DMS153 (cell line): ENCODE measurements at places on chromosomes 3 and 15.
A peak's percentile ranks its signal among the peaks of the same experiment; 100 is the strongest.

GRCh38 chr15:51491941-51492340, 130.6 kb downstream of the DMXL2 start:
- DNase-seq = no peak

- no peak for DNase-seq
These were observed 22.6 kb upstream of the SLC41A3 start for GRCh38 chr3:126106336-126107202.

- no peak for DNase-seq
These were observed 36.2 kb downstream of the GXYLT2 start for GRCh38 chr3:72924055-72924454.

DNA sequence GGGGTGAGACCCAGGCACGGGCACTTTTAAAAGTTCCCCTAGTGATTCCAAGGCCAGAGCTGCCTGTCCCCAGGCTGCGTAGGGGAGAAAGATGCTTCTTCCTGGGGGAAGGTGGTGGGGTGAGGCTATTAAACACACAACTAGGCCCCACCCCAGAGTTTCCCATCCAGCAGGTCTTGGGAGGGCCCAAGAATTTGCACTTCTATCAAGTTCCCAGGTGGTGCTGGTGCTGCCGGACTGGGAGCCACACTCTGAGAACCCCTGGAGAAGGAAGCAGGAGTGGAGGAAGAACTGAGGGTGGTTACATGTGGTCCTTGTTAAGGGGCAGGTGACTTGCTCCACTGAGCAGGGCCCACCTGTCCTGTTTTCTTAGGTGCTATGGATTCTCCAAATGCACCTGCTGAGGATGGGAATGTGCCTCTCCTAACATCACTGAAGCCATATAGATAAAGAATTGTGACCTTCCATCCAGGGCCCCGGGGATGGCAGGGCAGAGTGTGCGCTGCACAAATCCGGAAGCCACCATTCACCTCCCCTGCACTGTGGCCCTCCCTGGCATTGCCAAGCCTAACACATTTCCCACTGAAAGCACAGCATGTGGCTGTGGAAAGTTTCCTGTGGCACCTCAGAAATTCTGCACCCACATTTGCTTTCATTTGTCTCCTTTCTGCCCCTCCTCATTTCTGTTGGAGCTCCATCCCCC, 111.5 kb upstream of the MEF2A start:
- DNase-seq = no peak

GRCh38 chr3:50179710-50180109, 11.7 kb upstream of the GNAT1 start:
- no peak for DNase-seq

GRCh38 chr15:79009379-79009778, 64.5 kb upstream of the CTSH start:
- DNase-seq = no peak

- DNase-seq = no peak
These were observed 26.7 kb upstream of the STAG1 start for GRCh38 chr3:136778865-136779264.

DNA sequence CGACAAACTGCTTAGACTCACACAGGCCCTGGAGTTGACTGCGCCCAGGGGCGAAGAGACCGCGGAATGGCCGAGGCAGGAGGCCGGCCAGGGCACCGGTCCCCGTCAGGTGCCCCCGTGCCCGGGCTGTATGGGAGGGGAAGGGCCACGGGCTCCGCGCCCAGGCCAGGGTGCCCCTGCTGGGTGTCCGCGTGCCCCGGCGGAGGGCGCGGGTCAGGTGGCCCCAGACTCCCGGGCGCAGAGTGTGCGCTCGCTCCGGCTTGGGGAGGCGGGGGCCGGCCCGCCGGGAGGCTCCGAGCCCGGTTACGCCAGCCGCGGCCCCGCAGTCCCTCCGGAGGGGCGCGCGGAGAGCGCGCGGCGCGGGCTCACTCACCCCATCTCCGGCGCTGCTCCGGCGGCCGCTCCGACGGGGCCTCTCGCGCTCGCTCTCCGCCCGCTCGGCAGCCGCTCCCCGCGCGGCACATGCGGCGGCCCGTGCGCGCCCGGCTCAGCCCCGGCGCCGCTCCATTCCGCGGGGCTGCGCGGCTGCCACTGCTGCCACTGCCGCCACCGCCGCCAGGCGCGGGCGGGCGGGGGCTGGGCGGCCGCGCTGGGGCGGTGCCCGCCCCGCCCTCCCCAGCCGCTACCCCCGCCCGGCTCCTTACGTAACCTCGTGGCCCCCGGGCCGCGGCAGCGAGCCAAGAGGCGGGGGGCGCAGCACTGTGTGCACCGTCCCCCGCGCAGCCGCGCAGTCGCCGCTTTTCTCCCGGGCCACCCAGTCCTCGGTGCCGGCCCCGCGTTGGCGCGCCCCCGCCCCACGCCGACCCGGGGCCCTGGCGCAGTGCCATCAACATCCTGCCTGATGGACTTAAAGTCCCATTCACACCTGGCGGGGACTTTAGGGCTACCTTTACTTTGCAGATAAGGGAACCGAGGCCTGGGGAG, at the start of gene HOMER2:
Gene HOMER2 (minus strand): TSS at position 563 of the 924 bp plus-strand sequence. CDS start 185 bp downstream, at position 378.
- DNase-seq = no peak

DNA sequence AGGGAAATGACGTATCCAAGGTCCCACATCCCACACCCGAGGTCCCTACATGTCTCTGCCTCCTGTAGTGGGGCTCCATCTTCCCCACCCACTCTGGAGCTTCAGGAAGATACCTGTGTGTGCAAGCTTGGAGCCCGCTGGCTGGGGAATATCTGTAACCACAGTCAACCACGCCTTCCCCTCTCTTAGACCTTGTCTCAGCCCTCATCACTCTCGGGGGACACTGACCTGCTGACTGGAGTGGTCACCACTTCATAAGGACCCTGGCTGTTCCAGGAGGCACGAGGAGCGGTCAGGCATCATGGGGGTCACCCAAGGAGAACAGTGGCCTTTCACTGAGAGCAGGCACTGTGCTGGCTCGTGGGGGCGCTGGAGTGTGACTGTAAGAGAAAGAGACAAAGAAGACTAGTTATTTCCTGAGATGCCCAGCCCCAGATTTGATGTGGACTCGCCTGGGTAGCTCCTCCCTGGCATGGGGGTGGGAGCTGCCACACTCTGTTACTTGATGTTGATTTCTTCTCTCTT, 48.6 kb downstream of the CTXND1 start:
- DNase-seq = no peak

GRCh38 chr3:188683032-188683521, 488.7 kb upstream of the TPRG1 start:
- DNase-seq = no peak

DNA sequence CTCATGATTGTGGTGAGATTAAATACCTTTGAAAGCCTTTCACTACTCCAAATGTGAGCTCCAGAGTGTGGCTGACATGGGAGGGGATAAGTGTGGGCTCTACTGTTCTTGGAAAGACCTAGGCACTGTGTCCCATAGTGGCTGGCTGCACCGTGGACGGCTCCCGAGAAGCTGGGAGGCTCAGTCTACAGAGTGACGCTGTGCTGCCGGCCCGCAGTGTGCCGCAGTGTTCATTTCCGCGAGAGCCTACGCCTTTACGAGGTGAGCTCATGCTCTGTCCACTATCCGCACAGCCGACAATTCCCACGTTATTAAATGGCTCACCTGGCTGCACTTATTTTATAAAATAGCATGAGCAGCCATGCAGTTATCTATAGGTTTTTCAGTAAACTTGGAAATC, 66.9 kb downstream of the MTHFS start:
- no peak for DNase-seq

GRCh38 chr3:8336456-8336855, 165.2 kb upstream of the LMCD1 start:
- no peak for DNase-seq

GRCh38 chr15:74174958-74175253, 1.4 kb downstream of the ISLR start:
- DNase-seq = no peak

GRCh38 chr15:82692171-82692570, 17.5 kb downstream of the AP3B2 start:
- DNase-seq = no peak

DNA sequence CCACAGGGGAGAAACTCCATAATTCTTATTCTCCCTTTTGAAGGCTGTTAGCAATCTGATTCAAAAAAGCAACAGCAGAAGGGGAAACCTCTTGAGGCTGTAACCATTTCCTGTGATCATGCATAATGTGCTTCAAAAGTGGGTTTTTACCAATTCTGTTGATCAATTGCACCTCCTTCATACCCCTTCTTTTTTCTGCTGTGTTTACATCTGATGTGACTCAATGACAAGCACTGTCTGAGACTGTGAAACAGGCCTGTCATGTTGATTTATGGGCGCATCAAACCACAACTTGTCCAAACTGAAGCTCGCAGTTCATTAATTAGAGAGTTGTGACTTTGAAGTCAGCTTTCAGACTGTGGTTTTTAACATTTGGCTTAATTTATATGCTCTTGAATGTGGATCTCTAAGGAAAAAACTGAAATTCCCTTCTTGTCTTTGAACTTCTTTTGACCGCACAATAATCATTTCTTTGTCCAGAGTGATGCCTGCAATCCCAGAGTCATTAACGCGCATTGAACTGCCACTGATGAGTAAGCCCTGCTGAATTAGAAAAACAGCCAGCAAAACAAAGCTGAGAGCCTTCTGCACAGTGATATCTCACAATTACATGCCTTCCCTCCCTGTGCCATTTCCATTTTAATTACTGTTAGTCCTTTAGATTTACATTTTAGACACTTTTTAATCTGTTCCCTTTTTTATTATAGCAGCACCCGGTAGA, 532.8 kb downstream of the FOXP1 start:
- DNase-seq = peak; percentile 27

DNA sequence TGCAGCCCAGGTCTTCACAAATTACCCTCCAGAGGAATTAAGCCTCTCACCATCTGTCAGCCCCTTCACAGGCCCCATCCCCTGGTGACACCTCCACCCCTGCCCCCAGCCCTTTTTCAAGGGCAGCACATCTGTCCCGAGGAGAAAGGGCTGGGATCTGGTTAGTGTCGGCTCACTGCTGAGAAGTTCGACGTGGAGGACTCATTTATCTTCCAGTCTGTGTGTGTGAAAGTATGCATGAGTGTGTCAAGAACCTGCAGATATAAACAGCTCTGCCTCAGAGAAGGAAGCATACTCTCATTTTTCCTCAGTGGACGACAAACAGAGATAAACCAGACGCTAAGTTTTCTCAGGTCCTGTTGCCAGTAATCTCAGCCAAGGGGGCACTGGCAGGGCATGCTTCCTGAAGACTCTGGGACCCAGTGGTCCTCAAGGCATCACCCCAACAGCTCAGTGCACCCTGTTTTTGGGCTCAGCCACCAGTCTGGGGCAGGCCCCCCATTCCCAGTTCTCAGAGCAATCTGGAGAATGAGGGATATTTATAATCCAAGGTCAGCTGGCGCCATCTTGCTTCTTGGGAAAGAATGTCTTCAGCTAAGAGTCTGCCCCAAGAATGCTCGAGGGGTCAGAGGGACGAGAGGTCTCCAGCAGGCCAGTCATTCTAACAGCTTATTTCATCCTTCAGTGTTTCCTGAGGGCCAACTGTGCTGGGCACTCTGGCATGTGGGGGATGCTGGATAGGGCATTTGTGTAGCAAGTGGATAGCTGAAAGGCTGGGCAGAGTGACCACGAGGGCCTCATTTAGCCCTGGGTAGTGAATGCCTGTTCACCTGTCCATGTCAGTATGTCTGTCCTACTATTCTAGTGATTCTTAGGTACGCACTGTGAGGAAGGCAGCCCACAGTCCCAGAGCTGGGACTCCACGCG, 73.6 kb downstream of the ADCY5 start:
- no peak for DNase-seq

DNA sequence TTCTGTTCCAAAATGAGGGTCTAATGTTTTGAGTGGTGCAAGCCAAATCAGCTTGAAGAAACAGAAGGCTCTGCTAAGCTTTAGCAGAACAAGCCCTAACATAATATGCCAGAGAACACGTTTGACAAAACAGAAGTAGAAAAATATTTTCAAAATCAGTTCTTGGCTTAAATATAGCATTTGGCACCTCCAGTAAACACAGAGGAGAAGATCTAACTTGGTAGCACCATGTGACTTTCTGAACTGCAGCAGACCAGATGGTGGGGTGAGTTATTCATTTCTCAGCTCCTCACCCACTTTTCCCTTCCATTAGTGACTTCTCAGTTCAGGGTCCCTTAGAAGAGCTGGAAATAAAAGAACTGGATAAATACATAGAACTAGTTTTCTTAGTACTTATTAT, 395.8 kb downstream of the MAGI1 start:
- DNase-seq = no peak

- no peak for DNase-seq
These were observed 76.5 kb downstream of the HMG20A start for GRCh38 chr15:77497110-77497737.

GRCh38 chr15:51328926-51329325, 9.5 kb downstream of the CYP19A1 start:
- no peak for DNase-seq

- no peak for DNase-seq
These were observed 2.6 kb downstream of the PLCD1 start for GRCh38 chr3:38026856-38027255.

DNA sequence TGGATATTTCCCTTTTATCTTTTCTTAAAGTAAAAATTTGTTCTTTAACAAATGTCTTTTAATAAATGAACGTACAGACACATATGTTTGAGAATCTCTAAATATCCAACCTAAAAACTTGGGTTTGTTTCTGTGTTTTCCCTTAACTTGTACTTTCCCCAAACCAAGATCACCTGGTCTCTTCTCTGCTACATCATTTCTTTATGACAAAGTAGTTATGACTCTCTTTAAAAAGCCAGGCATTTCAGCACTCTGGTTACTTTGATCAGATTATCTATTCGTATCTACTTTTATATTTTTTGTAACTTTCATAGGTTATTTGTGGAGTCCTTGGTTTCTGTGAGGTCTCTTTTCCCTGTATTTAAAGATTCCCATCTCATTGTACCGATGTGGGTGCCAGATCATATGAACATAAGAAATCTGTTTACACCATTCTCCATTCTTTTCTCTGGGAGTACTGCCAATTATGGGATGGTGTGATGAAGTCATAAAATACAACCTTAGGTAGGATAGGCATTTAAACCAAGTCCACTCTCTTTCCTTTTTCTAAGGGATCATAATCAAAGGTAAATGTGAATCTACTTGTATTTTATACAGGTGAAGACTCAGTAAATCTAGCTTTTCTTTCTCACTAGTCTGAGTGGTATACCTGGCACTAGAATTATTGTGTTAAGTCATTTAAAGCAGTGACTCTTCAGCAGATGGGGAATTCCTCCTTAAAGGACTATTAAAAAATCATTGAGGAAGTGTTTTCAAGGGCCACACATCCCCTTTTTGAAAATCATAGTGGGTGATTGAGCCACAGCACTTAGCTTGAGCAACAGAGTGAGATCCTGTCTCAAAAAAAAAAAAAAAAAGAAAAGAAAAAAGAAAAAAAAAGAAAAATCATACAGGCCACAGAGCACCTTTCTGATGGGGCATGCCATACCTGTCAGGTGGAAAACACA, 12.4 kb upstream of the NFKBIZ start:
- peak; percentile 15 for DNase-seq

- DNase-seq = no peak
These were observed 428.1 kb upstream of the NAALADL2 start for GRCh38 chr3:174430986-174431385.

DNA sequence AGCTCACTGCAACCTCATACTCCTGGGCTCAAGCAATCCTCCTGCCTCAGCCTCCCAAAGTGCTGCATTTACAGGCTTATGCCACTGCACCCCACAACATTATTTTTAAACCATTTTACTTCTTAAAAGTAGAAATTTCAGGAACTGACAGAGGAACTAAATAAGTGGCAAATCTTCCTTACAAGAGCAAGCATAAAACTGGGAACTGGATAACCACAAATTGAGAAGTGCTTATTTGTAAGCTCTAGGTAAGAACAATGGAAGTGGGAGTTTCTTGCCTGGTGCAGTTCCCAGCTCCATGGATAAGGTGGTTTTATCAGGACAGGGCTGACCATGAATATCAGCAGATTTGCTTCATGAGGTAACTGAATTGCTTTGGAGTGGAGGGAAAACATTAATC, 655.2 kb downstream of the DIPK2A start:
- DNase-seq = no peak

- no peak for DNase-seq
These were observed at the start of gene RTP1 for GRCh38 chr3:187197335-187197649. TSS of gene RTP1 (plus strand) at chr3:187197486. CDS start at chr3:187197516, 30 bp downstream.
